ENCODE measurements at places on chromosomes 4 and X.

- no peak for DNase-seq
Measured at GRCh38 chrX:68490644-68491043, 8.2 kb upstream of the YIPF6 start.

GRCh38 chr4:182975806-182976205 lies 58.6 kb upstream of the DCTD start:
- no peak for DNase-seq

- DNase-seq, result no peak
Measured at GRCh38 chrX:78314561-78314960, 12.8 kb downstream of the CYSLTR1 start.

DNA sequence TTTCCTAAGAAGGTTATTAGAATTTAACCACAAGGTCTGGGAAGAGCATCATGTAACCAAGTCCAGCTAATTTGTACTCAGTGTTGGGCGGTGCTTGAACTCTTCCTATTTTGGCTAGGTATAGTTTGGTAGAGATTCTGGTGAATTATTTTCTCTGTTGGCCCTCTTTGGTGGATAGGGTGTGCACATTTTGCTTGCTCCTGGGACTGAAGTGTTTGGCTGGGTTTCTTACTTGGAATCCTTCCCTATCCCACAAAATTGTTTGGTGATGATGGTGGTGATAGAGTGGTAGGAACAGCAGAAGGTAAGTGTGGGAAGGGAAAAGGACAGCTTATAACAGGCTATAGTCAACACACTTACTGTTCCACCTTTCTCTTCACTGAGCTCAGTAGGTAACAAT lies 194.8 kb upstream of the GPC4 start:
- DNase-seq, result no peak

- DNase-seq, result no peak
Measured at GRCh38 chrX:153590961-153591956, 7.7 kb downstream of the CCNQ start.

DNA sequence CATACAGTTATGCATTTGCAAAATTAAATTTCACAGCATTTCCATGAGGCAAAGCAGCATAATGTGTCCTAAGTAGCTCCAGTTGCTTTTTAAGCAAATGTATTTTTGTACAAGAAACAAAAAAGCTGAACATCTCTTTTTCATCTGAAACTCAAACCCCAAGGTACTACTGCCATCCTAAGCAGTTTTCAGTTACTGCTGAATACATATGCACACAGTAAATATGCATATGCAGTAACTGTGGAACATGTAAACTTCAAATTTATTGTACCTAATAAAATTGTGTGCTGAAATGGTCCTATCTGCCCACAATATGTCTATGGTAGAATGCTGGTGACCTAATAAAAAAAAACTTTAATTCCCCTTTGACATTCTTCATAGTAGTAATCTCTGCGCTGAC lies 458.6 kb upstream of the INTU start:
- no peak for DNase-seq

- no peak for DNase-seq
Measured at GRCh38 chrX:53481093-53481492, 46.9 kb upstream of the HSD17B10 start.

DNA sequence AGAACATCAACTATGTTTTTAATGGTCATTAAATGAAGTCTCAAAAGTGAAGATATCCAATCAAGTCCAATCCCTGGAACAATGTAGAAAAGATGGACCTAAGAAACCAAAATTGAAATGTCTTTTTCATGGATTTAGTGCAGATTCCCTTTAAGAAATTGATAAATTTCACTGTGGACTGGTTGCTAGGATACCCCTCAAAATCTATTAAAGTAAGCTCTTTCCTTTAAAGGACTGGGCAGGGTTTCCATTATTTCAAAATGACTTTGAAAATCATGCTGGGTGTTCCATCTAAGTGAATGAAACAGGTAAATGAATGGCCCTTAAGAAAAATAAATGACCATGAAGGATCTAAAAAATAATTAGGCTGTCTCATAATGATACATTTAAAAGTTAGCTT lies 28.6 kb downstream of the PLRG1 start:
- no peak for DNase-seq

GRCh38 chr4:61760820-61761219 lies 560.7 kb downstream of the ADGRL3 start:
- DNase-seq, result no peak

- DNase-seq, result no peak
Measured at GRCh38 chr4:30920043-30920442, 199.9 kb downstream of the PCDH7 start.

DNA sequence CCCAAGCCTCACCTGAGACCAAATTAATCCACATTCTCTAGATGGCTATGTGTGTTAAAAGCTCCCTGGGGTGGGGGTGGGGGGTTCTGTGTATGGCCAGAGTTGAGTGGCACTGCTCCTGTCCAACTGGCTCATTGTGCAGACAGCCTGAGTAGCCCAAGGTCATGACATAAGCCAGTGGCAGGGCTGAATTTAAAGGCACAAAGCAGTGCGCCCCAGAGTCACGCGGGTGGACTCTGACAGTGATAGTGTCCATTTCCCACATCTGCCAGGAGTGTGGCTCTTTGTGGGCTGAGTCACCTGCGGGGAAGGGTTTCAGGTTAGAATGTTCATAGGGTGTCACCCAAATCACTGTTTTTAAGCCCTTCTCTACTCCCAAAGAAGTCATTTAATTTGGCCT lies 45.4 kb downstream of the SCD5 start:
- DNase-seq, result no peak

DNA sequence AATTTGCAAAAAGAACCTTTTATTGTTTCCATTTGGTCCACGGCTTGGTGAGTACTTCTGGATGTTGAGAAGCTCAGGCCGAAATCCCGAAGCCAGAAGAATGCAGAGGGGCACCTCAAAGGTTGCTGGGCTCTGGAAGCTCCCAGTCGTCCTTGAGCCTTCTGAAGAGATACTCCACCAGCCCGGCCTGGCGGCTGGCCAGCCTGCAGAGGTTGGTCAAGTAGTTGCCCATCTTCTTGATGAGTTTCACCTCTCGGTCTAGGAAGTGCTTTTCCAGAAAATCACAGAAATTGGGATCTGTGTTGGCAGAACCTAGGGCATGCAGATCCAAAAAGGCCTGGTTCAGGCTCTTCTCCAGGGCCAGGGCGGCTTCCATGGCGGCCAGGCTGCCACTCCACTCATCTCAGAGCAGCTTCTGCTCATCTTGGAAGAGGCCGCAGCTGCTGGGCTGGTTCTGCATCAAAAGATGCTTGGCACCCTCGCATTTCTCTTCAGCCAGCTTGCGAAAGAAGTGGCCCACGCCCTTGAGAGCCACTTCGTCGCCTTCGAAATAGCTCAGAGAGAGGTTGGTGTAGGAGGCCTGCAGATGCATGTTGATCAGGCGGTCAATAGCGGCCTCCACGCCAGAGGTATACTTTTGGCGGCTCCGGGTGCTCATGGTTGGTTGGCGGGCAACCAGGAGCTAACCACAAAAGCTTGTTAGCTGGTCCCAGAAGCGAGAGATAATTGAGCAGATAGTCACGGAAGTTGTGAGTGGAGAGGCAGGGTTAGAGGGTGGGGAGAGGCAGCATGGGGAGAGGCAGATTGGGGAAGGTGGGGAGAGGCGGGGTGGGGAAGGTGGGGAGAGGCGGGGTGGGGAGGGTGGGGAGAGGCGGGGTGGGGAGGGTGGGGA lies 76.5 kb upstream of the TSPAN7 start:
- no peak for DNase-seq

DNA sequence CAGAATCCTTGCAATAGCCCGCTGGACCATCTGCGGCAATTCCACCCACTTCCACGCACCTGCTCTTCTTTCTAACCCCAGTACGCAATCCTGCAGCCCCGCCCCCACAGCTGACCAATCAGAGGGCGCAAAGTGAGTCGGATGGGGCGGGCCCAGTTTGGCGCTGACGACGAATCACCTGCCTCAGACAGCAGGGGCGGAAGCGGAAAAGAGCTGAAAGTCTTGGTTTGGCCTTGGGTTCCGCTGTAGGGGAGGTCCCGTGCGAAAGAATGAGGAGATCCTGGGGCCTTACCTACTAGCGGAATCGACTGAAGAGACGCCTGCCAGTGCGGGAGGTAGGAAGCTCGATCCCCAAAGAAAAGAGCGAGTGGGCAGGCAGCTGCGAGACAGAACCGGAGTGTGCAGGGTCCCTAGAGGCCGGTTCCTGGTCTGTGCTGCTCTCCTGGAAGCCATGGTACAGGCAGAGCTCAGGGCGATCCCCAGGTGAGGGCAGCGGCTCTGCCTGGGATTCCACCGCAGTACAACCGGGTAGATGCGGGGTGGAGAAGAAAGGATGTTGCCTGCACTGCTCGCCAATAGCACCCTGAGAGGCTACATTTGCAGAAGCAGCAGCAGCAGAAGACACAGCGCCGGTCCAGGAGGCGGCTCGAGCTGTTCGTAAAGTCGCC lies at the start of gene TMEM184C:
Gene TMEM184C (plus strand): TSS at position 225 of the 668 bp plus-strand sequence. CDS start 560 bp downstream, outside the sequence.
- DNase-seq, result peak; percentile 94

DNA sequence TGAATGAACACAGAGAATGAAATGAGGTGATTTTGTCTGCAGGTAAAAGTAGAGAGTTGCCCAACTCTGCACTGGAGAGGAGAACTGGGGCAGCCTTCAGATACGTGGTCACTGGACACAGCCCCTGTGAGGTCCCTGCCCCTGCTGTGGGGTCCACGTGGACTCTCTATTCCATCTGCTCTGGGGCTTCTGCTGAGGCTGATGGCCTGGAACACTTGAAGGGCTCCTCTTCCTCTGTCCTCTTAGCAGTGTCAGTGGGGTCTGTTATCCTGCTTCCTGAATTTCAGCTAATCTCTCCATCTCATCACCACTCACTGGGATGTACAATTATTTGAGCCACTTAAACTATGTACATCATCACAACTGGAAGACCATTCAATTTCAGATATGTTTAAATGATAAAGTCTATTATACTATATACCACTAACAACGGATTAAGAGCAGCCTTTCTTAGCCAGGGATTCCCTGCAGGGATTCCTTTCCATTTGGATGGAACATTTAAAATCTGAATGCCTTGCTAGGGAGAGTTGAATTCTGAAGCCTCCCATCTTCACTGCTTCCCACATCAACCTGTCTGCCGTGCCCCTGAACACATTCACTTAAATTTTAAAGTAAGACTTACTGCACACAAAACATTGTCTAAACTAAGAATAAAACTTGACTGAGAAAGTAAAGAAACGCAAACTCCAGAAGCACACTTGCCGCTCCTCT lies 74.0 kb downstream of the CC2D2A start:
- no peak for DNase-seq

DNA sequence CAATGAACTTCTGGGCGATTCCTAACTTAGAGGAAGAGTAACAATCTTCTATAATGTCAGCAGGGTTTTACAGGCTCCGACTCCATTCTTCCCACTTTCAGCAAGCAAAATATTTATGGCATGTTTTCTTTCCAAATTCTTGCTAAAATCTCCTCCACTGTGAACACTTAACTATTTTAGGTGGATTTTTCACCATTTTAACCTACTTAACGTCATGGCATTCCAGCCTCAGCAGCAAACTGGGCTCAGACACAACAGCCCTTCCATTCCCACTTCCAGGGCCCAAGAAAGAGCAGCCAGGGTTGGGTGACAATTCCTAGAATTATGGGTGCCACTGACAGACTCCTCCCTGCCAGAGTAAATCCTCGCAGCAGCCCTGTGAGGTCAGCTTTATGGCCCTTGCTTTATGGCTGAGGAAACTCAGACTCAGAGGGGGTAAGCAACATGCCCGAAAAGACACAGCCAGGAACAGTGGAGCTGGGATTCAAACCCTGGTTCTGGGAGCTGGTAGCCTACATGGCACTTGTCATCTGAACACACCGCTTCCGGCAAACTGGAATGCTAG lies 112.8 kb upstream of the MAP3K15 start:
- no peak for DNase-seq

- no peak for DNase-seq
Measured at GRCh38 chr4:82589756-82590155, 28.0 kb upstream of the TMEM150C start.

DNA sequence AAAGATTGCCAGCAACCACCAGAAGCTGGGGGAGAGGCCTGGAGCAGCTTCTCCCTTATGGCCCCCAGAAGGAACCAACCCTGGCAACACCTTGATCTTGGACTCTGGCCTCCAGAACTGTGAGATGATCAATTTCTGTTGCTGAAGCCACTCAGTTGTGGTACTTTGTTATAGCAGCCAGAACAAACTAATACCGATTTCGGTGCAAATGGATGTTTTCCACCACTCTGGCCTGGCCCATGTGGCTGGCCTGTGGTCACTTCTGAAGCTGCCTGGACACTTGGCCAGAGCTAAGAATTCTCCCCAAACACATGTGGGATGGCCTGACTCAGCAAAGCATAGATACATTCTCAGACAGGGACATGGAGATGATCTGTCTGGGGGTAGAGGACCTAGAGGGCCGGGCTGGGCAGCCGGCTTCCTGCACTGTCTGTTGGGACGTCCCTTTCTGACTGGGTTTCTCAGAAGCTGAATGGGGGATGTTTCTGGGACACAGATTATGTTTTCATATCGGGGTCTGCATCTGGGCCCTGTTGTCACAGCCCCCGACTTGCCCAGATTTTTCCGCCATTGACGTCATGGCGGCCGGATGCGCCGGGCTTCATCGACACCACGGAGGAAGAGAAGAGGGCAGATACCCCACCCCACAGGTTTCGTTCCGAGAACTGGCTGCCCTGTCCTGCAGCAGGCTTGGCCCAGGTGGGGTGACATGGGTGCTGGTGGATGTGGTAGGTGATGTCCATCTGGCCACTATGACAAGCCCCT lies 4.1 kb downstream of the FOXP3 start:
- no peak for DNase-seq

GRCh38 chrX:13201605-13202219 lies 118.1 kb downstream of the ATXN3L start:
- DNase-seq, result no peak

DNA sequence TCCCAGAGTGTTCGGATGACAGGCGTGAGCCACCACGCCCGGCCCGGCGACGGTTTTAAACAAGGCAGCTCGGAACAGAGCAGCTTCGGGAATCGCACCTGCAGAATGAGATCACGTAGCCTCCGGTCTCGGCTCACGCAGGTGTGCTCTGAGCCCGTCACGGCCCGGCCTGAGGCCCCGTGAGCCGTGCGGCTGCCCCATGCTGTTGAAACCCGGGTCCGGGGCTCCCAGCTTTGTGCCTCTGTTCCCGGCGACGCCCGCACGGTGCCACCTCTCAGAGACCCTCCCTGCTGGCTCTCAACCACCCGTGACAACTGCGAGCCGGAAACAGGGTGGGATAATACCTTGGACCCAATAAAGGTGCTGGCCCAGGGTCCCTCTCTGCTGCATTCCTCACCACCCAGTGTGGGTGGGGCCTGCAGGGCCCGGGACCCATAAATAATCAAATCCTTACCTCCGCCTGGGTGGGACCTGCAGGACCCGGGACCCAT lies 13.4 kb upstream of the PLCXD1 start:
- DNase-seq, result no peak

DNA sequence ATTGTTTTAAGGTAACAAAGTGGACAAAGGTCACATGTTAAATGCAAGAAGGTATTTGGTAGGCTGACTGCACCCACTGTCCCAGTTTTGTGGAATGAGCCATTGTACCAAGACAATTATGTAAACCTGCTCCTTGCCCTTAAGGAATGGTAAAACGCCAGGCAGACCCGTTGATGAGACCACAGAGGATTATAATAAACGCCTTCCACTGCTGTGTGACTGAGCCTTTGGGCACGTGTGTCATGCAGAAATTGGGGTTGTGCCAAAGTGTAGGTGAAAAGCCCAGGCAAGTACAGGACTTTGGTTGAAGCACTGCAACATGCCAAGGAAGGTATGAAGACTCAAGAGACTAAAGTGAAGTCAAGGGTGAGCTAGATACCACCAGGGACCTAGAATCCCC lies 59.7 kb downstream of the LRRC66 start:
- no peak for DNase-seq

- no peak for DNase-seq
Measured at GRCh38 chr4:164571593-164572390, 182.1 kb upstream of the SMIM31 start.

All from NCI-H1092 treated with DMSO at 0.1 percent for 48 hours (cell line).